ENCODE measurements at places on chromosomes 2 and 18.
A peak's percentile ranks its signal among the peaks of the same experiment; 100 is the strongest.

- H3K4me1 ChIP-seq: peaks cover 5% of the 10 kb centered on the region
- no peaks in the 10 kb centered on the region for H3K27me3 ChIP-seq
- no peak for DNase-seq
- H3K36me3 ChIP-seq: no peaks in the 10 kb centered on the region
- peak overlapping the region; percentile 56 for H3K4me3 ChIP-seq
- peak overlapping the region; percentile 81 for H3K27ac ChIP-seq
Observed at GRCh38 chr2:101473911-101474701, 806 bp downstream of the RFX8 start.

DNA sequence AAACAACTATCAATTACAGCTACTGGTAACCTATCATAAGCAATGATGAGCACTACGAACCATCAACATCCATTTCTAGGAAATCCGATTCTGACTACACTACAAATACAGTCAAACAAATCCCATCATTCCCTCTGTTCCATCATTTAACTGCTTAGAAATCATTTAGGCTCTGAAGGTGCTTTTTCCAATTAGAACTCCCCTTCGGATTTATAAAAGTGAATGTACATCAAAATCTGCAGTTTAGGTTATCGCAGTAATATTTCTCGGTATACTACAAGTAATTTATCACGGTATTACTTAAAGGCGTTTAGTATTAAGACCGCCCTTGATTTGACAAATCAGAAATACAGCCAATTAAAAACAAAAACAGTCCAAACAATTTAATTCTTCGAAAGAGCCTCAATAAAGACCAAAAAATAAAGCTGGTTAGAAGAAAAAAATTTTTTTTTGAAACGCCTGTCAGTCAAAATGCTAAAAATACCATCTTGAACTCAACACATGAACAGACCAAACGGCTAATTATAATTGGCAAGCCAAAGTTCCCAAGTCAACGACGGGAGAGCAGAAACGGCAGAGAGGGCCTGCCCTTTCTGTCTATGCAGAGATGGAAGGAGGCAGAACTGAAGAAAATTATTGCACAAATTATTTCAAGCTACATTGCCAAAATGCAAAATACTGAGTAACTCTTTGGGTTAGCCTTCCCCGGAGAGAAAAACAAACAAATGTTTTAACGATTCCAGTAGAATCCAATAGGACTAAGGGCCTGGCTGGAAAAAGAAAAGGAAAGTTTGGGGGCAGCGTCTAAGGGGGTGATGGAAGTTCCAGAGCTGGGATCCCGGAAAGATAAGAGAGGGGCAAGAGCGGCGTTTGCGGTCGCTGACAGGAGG, 1.2 kb downstream of the VPS54 start:
- no peak for DNase-seq
- H3K27me3 ChIP-seq: no peaks in the 10 kb centered on the region
- peak overlapping the region; percentile 90 for H3K4me3 ChIP-seq
- peak overlapping the region; percentile 97 for H3K27ac ChIP-seq
- H3K36me3 ChIP-seq: no peaks in the 10 kb centered on the region

- H3K36me3 ChIP-seq: no peaks in the 10 kb centered on the region
- no peak overlapping the region for H3K4me3 ChIP-seq
- no peak overlapping the region for H3K27ac ChIP-seq
- H3K27me3 ChIP-seq: peaks cover 81% of the 10 kb centered on the region
- peaks cover 28% of the 10 kb centered on the region for H3K4me1 ChIP-seq
- DNase-seq: no peak
Observed at GRCh38 chr2:230861552-230862255, 3.0 kb upstream of the ITM2C start.

GRCh38 chr2:199458009-199458805, 468 bp upstream of the SATB2 start:
- H3K36me3 ChIP-seq: no peaks in the 10 kb centered on the region
- DNase-seq: no peak
- peak overlapping the region; percentile 83 for H3K27ac ChIP-seq
- peak overlapping the region; percentile 91 for H3K4me3 ChIP-seq
- peaks cover 91% of the 10 kb centered on the region for H3K27me3 ChIP-seq

GRCh38 chr18:35756506-35757117, 175.1 kb downstream of the GALNT1 start:
- H3K27ac ChIP-seq: no peak overlapping the region
- no peaks in the 10 kb centered on the region for H3K4me1 ChIP-seq
- H3K36me3 ChIP-seq: no peaks in the 10 kb centered on the region

DNA sequence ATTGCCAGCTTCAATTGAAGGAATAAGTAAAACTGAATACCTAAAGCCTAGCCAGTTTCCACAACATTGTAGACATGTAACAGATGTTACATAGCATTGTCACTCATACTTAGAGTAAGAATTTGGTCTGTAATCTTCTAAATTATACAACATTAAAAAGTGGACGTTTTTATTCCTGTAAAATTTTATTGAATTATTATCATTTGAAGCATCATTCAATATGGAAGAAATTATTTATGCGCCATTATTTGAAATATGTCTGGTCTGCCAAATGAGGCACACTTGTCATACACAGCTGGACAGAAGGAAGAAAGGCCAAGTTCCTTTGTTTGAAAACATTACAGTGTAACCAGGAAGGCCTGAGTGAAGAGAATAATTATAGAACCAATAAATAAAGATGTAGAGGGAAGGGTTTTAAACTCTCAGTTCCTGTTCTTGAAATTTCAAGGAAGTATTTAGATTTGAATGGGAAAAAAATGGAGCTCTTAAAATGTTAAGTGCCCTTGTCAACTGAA, 575.5 kb downstream of the LRRTM4 start:
- DNase-seq: no peak
- H3K27ac ChIP-seq: no peak overlapping the region
- no peaks in the 10 kb centered on the region for H3K27me3 ChIP-seq
- no peak overlapping the region for H3K4me3 ChIP-seq
- no peaks in the 10 kb centered on the region for H3K4me1 ChIP-seq

DNA sequence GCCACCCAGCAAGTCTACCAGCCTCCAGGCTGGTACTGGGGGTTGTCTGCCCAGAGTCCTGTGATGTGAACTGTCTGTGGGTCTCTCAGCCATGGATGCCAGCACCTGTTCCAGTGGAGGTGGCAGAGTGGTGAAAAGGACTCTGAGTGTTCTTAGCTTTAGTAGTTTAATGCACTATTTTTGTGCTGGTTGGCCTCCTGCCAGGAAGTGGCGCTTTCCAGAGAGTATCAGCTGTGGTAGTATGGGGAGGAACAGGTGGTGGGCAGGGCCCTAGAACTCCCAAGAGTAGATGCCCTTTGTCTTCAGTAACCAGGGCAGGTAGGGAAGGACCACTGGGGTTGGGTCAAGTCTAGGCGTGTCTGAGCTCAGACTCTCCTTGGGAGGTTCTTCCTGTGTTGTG, 356.7 kb downstream of the STK39 start:
- no peaks in the 10 kb centered on the region for H3K36me3 ChIP-seq
- no peak overlapping the region for H3K27ac ChIP-seq
- DNase-seq: no peak
- no peaks in the 10 kb centered on the region for H3K4me1 ChIP-seq
- H3K4me3 ChIP-seq: no peak overlapping the region

GRCh38 chr2:57597940-57598339, 448.7 kb upstream of the VRK2 start:
- H3K4me3 ChIP-seq: no peak overlapping the region
- H3K4me1 ChIP-seq: no peaks in the 10 kb centered on the region
- DNase-seq: no peak

DNA sequence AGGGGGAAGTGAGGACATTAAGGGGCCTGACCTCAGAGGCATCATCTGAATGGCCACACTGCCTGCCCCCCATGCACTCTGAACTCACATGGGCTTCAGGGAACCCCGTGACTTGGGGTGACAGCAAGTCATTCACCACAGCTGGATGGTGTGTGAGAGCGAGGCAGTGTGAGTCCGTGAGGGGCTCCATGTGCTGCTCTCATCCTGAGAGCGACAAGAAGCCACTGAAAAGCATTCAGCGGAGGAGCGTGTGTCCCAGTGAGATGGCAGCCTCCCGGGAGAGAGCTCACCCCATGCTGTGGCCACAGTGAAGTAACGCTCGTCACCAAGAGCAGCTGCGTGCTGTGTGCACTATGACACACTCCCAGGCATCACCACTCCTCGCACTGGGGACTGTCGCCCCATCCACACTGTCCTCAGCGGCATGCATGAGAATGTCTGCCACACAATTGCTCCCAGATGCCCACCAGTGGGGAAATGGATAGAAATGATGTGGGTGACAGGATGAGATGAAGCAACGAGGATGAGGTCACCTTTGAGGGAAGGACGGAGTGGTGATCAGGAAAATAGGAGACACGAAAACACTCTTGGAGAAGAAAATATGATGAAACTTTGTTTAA, 213.0 kb upstream of the RAB6C start:
- H3K27me3 ChIP-seq: peaks cover 20% of the 10 kb centered on the region
- no peak for DNase-seq

DNA sequence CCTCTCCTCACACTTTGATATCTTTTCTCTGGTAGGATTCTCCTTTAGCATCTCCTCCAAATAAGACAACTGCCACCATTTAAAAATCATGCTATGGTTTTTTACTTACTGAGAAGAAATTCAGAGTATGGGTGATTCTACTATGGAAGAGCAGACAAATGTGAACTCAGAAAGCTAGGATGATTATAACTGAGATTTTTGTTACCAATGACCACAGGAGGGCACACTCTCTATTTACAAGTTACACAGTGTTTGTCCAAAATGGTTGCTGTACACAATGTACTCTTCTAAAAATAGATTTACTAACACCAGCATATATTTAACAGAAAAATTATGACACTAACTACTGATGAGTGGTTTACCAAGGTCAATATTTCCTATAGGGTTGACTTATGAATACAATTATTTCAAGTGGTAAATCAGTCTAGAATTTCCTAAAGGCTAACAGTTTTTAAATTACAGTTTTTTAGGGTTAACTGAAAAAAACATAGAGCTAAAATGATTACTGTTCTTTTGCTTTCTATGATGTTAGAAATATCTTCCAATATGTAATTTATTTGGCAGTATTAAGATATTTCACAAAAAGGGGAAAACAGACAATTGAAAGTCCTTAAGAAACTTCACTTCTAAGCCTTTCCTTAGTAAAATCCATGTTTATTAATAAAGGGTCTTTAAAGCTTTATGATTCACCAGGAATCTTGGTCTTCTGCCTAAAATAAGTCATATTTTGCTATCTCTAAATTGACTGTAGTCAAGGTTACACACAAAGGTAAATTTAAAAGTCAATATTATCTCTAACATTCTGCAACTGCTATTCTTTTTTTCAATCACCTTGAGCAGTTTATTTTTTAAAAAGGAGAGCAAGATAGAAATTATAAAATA, 57.2 kb downstream of the MAP4K3 start:
- no peak for DNase-seq
- peaks cover 21% of the 10 kb centered on the region for H3K4me1 ChIP-seq
- H3K4me3 ChIP-seq: no peak overlapping the region
- H3K27ac ChIP-seq: no peak overlapping the region

GRCh38 chr2:9152975-9153642, 53.5 kb upstream of the ASAP2 start:
- H3K27ac ChIP-seq: no peak overlapping the region
- H3K4me3 ChIP-seq: no peak overlapping the region
- H3K36me3 ChIP-seq: no peaks in the 10 kb centered on the region
- no peaks in the 10 kb centered on the region for H3K4me1 ChIP-seq
- H3K27me3 ChIP-seq: peaks cover 62% of the 10 kb centered on the region

DNA sequence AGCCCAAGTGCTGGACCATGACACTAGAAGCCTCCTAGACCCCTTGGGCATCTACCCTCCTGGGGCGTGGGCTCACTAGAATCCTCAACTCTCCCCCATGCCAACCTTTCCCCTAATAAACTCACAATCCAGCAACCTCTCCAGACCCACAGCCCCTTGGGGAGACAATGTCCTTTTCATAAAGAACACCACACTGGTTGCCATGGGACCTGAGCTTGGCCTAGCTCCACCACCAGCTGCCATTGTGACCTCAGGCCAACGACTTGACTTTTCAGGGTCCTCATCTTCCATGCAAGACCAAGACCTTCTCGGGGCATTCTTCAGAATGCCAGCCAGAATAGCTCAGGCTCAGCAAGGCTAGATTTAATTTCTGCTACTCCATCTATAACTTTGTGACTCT, 128.1 kb upstream of the NPAS2 start:
- H3K36me3 ChIP-seq: no peaks in the 10 kb centered on the region
- H3K4me1 ChIP-seq: no peaks in the 10 kb centered on the region
- DNase-seq: no peak
- no peak overlapping the region for H3K4me3 ChIP-seq

DNA sequence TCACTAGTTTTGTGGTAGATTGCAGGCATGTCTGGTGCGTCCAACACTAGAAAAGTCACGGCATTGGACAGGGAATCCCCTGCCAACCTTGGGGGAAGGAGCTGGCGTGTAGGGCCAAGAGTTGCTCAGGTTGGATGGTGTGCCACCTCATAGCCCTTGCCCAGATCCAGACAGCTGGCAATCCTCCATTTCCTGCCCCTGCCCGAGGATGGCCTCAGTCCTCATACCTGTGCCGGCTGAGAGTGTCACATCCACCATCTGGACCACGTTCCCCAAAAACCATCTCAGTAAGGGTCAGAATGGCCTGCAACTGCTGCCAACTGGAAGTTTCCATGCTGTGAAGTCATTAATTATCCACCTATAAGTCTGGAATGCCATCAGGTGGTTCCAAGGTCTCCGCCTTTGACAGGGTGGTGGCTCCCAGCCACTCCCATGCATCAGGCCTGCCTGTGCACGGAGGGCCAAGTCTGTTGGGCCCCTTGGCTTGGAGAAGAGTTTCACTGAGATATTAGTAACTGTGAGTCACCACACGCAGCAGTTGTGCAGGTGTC, 55.0 kb downstream of the IMPA2 start:
- H3K4me3 ChIP-seq: no peak overlapping the region
- H3K27ac ChIP-seq: peak overlapping the region; percentile 81
- H3K27me3 ChIP-seq: no peaks in the 10 kb centered on the region
- no peaks in the 10 kb centered on the region for H3K36me3 ChIP-seq
- DNase-seq: no peak
- H3K4me1 ChIP-seq: peaks cover 25% of the 10 kb centered on the region

DNA sequence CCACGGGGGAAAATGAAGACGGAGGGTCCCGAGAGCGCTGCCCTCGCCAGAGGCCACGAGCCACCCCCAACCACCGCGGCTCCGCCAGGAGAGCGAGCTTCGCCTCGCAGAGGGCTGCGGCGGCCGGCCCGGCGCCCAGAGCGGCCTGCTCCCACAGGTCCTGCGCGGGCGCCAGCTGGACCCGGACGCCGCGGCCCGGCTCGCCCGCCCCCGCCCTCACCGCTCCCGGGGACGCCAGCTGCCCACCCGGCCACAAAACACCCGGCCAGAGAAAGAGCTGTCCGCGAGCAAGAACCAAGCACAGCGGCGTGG, 709 bp downstream of the PTPN2 start:
- peak overlapping the region; percentile 97 for H3K4me3 ChIP-seq
- peaks cover 14% of the 10 kb centered on the region for H3K4me1 ChIP-seq
- peak overlapping the region; percentile 100 for H3K27ac ChIP-seq
- H3K27me3 ChIP-seq: no peaks in the 10 kb centered on the region
